ENCODE measurements at places on chromosomes 5 and 9.
A peak's percentile ranks its signal among the peaks of the same experiment; 100 is the strongest.

DNA sequence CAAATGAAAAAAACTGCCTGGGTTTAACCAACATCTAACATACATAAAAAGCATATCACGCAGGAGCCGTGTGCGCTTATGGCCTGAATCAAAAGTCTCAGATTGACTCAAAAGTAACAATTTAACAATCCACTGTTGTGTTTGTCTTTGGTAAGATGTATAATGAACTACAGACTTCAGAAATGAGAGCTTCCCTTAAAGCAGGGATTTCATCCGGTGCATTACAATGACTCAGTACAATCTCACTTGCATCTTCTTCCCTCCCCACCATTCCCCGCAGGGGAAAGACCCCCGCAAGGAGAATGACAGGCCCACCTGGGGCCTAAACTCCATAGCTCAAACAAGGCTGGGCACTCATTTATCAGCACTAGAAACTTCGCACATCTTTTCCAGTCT lies 1.4 kb downstream of the ZFR start:
- peak; percentile 87 for DNase-seq

- no peak for DNase-seq
Observed at GRCh38 chr9:223152-223551, 8.5 kb downstream of the DOCK8 start.

DNA sequence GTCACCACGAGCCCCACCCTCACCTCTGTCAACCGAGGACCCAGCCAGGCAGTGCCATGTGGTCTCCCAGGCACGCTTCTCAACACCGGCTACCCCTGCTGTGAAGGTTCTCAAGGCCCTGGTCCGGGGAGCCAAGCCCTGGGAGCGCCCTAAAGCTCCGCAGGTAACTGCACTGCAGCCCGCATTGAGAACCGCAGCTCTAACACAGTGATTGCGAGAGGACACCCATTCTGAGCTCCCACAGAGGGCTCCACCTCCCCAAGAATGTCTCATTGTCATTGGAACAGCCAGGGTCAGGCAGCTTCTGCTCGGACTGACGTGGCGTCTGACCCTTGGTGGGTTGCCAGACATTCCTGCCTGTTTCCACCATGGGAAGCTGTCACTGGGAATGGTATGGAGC lies 88.3 kb downstream of the ANKRD33B start:
- no peak for DNase-seq

- no peak for DNase-seq
Observed at GRCh38 chr5:72555871-72556270, 48.7 kb upstream of the ZNF366 start.

DNA sequence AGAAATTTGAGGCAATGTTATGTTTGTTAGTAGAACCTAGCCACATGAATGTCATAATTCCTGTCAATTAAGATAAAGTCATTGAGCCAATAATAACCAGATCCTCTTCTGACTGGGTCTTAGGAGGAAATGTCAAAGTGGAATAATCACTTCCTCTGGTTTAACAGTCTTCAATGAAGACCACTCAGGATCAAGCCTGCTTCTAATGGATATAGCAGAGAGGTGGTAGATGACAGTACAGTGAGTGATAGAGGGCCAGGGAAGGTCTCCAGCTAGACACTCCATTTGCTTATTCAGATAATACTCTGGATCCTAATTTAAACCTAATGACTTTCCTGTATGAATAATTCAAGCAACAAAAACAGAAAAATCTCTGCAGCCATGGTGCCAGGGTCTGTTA lies 474.2 kb downstream of the DNAH5 start:
- DNase-seq: no peak

DNA sequence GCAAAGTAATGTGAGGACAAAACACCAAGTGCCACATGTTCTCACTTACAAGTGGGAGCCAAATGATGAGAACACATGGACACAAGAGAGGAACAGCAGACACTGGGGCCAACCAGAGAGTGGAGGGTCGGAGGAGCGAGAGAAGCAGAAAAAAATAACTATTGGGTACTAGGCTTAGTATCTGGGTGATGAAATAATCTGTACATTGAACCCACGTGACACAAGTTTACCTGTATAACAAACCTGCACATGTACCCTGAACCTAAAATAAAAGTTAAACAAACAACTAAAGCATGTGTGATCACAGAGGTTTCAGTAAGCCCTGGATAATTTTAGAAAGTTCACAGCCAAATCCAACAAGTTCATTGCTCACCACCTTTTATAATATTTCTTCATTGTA lies 160.1 kb downstream of the TENT4A start:
- no peak for DNase-seq

- no peak for DNase-seq
Observed at GRCh38 chr9:20550326-20550725, 72.0 kb downstream of the MLLT3 start.

DNA sequence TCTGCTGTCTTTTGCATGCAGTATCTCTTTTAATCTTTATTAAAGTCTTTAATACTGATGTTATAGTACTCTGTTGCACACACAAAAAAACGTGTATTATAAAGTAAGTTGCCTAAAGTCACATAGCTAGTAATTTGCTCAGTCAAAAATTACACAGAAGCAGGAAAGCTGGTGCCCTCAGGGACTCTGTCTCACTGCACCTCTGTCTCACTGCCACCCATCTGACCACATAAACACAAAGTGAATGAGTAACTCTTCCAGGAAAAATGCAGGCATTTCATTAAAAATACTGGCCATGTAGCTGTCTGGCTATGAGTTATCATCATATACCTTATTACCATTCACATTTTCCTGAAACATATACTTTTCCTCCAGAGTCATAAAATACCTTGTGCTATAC lies 591.7 kb downstream of the CSNK1G3 start:
- DNase-seq: peak; percentile 51

- DNase-seq: no peak
Observed at GRCh38 chr5:171997011-171997410, 9.4 kb downstream of the FBXW11 start.

DNA sequence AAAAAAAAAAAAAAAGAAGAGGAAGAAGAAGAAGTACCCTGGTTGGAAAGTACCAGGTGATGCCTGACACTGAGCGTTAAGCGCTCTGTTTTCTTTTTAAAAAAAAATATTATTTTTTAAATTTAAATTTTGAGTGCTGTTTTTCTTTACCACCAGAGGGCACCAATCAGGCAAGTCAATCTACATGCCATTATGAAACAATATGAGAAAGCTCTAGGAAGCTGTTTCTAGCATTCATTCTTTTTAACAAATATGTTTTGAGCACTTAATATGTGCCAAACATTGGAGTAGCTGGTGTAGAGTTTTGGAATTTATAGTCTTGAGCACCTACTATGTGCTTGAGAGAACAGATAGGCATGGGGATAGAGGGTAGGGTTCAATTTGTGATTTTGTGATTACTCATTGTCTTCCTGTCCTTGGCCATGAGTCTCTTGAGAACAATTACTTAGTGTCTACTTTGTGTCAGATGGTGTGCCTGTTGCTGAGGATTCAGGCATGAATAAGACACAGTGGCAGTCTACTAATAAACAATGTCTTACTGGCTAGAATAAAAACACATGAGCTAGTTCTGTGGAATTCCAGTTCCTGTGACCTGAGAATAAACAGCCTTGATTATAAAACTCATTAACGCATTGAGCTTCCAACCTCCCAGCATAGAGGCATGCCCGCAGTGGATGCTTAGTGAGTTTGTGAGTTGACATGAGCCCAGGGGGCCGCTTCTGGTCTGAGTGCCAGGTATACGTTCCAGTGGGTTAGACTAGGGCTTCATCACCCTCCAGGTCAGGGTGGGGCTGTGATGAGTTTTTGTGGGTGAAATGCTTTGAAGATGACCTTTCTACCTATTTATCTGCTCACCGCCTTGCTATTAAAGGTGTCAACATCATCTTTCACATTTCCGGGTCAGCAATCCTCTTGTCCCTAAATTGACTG lies 3.0 kb upstream of the UBE2R2 start:
- peak; percentile 92 for DNase-seq

- no peak for DNase-seq
Observed at GRCh38 chr9:121160025-121160424, 41.6 kb downstream of the RAB14 start.

All from osteoblast (primary cell).